Fibroblast of villous mesenchyme (primary cell): ENCODE measurements at places on chromosomes 2 and 18.

DNA sequence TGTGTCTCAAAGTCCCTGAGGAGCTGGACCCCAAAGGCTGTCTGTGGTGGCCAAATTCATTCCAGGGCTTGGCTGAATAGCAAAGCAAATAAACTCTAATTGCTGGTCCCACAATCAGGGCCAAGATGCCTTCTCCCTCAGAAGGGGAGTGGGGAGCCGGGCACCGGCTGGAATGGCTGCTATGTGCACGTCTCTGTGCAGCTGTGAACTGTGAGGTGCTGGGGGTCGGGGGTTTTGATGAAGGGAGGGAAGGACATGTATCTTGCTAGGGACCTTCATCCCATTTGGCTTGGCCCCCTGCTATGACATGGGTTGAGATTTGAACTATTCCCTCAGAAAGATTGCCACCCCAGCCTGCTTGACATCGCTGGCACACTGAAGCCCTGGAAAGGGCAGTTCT, 60.4 kb downstream of the CIB4 start:
- DNase-seq, result no peak

- no peak for DNase-seq
Measured at GRCh38 chr2:34143149-34143548, 544.0 kb upstream of the FAM98A start.

DNA sequence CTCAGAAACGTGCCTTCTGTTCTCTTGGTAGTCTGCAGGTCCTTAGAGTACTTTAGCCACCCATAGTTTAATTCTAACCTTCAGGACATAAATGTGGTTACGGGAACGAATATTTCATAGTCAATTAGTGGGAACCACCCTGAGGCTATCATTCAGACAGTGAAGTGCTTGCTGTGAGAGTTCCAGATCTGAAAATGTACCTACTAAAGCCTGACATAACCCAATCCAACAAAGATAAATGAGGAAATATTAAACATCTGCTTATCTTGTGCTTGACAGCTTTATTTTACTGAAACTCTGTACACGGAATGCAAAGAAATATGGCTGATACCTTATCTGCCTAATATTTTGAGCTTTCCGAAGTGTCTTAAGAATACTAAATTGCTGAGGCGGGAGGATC, 43.0 kb downstream of the RAB27B start:
- DNase-seq, result peak; percentile 63

DNA sequence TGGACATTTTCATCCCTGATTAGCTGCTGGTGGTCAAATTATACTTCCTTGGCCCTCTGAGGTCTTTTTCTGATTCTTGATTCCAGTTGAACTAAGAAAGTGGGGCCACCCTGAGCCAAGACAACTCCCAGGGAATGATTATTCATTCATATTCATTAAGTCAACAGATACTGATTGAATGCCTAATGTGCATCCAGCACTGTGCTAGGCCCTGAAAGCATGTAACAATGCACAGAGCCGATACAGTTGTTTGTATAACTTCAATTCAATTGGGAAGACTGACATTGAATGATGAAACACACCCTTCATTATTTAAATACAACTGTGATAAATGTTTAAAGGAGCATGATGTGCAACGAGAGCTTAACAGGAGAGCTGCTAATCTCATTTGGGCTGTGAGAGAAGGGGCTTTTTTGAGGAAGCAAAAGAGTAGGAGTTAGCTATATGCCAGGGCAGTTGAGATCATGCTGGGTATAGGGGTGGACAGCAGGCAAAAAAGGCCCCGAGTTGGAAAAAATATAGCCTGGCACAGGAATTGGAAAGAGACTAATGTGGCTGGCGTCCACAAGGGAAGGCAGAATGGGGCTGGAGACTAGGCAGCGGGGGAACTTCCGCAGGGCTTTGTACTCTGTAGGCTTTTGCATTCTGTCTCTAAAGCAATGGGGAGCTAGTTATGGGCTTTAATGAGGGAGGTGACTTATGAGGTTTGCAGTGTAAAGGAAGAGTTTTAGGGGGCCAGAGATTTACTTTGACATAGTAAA, 57.2 kb upstream of the ACVR1 start:
- DNase-seq, result no peak

- no peak for DNase-seq
Measured at GRCh38 chr2:131394147-131394931, 30.4 kb upstream of the RAB6D start.

DNA sequence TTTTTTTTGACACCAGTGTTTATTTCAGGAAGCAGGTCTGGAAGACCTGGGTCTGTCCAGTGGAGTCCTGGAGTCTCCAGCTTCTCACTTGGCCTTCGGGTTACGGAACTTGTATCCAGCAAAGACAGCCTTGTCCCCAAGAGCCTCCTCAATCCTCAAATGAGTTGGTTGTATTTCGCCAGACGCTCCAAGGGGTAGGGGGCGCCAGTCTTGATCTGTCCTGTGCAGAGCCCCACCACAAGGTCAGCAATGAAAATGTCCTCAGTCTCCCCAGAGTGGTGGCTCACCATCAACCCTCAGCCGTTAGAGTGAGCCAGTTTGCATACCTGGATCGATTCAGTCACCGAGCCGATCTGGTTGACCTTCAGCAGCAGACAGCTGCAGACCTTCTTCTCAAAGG, 21.9 kb downstream of the ASXL2 start:
- no peak for DNase-seq

DNA sequence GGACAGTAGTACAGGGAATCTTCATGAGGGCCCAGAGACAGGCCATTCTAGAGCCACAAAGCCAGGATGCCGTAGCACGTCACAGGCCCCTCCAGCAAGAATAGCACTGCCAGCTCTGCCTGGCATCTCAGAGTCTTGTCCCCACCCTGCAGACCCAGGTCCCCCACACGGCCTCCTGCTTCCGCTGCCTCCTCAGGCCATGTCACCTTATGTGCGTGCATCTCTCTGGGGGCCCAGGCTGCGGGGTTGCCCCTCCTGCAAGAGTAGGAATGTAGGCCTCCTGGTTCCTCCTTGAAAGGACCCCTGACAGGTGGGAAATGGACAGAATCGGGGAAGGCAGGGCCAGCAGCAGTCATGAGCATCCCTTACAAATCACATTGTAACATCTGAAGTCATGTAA, 49.8 kb downstream of the ADI1 start:
- DNase-seq, result no peak

- no peak for DNase-seq
Measured at GRCh38 chr2:127564429-127565260, 29.2 kb downstream of the MYO7B start.

GRCh38 chr2:196480653-196481323, 158.7 kb upstream of the CCDC150 start:
- no peak for DNase-seq

DNA sequence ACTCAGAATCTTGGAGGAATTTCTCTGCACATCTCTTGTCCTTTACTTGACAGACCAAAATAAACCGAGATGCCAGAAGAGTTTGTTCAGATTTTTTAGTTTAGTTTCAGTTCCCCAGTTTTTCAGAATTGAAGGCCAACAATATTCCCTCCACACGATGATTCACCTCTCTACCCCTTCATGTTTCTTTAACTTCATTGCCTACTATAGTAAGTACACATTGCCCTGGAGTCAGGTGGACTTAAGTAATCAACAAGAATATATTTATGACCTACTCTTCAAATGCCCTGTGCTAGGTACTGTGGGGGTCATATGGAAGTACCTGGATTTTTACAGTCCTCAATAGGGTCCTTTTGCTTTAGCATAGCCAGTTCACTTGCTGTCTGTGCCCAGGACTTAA, 79.6 kb upstream of the CTLA4 start:
- no peak for DNase-seq

DNA sequence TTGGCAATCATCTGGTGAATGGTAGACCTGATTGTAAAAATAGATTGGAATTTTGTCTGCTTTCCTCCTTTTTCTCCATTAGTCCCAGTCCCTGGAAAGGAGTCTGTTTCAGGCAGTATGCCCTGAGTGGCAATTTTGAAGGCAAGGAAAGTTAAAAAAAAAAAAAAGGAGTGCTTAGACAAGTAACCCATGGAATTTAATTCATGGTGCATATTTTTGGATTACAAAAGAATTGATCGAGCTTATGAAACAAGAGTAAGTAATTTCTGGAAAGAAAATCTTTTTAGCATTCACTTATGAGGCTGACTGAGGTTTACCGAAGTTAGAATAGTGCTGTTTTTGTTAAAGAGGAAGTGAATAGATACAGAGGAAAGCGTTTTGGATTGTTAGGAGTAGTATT, 29.4 kb upstream of the TMEM178A start:
- DNase-seq, result no peak

GRCh38 chr18:36580266-36580665, 248.5 kb downstream of the TPGS2 start:
- DNase-seq, result peak; percentile 62

DNA sequence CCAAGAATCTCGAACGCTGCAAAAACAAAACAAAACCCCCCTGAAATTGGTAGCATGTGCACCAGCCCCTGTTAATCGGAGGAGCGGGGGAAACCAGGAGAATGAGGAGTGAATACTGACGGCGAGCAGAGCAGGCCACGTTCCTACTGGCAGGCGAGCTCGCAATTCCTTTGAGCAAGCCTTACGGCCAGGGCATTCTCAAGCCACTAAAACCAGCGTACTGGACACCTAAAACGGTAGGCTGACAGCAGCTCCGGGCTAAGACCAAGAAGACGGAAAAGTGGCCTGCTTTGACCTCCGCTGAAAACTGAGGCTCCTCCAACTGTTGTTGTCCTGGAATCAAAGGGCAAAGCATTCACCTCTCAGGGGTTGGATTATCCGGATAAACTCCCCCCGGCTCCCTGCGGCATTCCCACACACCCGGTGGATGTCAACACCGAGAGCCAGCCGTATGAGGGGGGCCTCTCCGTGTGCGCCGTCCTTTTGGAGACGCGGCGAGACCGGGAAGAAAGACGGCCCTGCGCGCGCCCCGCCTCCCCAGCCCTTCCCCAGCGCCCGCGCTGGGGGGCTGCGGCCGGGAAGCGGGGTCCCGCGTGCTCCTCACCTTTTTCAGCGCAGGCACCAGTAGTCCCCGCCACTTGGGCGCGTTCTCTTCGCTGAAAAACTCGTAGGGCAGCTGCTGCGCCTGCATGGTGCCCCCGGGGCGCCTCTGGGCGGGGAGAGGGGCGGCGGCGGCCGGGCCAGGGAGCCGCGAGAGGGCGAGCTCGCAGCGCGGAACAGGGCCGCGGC, 925 bp downstream of the SOS1 start:
- DNase-seq, result peak; percentile 66

DNA sequence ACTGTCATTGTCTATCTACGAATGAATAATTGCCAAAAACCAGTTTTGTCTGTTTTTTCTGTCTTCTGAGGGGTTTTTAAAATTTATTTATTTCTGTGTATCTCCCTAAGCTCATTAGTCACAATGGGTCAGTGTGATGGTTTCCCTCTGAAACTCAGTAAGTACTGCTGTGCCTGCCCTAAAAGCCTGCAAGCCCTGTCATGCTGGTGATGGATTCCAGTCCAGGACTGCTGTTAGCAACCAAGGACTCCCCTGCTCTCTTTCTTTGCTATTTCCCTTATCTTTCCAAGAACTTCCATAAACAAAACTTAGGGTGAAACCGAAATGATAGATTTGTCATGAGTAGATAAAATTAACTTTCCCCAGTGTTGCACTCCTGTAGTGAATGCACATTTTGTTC, 11.8 kb upstream of the DSG2 start:
- DNase-seq, result peak; percentile 66

GRCh38 chr18:58911241-58911640, 46.6 kb downstream of the ZNF532 start:
- peak; percentile 83 for DNase-seq

DNA sequence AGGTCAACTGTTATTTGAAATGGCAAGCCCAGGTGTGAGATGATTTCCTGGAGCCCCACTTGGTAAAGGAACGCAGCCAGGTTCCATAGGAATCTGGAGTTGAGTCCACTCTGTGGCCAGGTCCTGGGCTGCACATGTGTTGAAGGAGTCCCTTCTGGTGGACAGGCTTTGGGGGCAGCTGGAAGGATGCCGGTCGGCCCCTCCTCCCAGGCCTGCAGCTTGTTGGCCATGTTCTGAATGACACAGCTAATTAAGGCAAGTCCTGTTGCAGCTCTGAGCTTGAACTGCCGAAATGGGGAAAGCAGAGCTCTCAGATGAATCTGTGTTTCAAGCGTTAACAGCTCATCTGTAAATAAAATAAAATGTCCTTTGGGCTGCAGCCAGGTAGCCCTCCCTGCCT, 23.8 kb downstream of the EN1 start:
- no peak for DNase-seq

DNA sequence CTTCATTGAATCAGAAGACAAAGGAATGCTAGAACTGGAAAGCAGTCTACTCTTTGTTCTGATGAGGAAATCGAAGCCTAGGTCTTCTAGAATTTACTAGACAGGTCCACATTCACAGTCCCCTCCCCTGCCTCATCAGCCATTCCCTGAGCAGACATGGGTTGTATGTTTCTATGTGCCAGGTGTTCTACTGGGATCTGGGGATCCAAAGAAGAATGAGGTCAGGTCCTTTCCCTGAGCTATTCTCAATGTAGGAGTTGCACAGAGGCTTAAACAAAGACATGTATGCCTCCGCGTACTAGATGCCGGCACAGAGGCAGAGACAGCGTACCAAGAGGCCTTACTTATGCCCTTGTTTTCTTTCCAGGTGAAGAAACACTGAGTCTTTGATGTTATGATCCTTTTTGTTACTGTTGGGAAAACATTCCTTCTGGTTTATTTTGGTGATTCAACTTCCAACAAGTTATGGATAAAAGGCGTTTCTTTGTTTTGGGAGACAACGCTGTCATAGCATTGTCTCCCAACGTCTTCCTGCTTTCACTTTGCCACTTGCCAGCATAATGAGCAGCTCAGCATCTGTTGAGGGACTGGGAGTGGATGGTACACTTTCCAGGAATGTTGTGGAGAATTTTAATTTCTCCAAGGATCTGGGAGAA, 174.4 kb downstream of the ALPK2 start:
- DNase-seq, result no peak

DNA sequence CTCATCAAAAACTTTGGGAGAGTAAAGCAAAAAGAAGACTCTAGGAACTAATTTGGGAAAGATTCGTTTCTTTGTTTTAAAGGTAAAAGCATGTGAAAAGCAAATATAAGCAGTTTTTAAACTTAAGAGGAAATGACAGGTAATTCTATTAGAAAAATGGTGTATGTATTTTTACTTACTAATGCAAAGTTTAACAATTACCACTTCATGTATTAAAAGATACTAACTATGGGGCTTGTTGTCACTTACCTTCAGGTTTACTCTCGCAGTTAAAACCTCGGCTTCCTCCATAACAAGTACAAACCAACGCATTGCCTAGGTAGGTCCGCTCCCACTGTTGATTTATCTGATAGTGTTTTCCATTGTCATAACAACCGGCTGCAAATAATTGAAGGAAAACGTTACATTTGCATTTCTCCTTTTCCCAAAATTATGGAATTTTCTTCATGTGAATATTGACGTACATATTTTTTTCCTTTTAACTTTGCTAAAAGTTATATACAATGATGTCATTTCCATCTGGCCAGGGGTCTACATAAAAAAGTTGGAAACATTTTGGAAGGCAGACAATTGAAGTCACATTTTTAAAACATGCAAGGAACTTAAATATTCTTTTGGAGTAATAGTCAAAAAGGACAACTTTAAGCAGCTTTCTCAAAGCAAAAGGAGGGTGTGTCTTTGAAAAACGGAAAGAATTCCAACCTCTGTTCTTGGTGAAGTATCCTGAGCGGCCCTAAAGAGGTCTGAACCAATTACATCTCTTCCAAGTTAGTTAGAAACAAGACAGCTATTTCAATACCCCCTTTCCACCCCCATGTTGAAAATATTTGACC, 1.2 kb downstream of the FN1 start:
- peak; percentile 42 for DNase-seq
